ENCODE measurements at places on chromosomes 3 and 15.
A peak's percentile ranks its signal among the peaks of the same experiment; 100 is the strongest.

- no peak for DNase-seq
These were observed 233.1 kb downstream of the VPS13C start for GRCh38 chr15:61827131-61827530.

DNA sequence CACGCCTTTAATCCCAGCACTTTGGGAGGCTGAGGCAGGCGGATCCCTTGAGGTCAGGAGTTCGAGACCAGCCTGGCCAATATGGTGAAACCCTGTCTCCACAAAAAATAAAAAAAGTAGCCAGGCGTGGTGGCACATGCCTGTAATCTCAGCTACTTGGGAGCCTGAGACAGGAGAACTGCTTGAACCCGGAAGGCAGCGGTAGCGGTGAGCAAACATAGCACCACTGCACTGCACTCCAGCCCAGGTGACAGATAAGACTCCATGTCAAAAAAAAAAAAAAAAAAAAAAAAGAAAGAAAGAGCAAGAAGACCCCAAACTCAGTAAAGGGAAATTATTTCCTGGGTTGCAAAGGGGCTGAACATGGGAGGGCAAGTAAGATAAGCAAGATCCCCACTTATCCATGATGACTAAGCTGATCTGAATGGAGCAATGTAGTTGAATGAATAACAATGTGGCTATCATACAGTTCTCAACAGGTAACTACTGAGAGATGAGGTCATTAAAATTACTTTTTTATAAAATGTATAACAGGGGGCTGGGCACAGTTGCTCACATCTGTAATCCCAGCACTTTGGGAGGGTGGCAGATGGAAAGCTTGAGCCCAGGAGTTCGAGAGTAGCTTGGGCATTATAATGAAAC, 46.0 kb downstream of the RBM15B start:
- DNase-seq, result no peak

DNA sequence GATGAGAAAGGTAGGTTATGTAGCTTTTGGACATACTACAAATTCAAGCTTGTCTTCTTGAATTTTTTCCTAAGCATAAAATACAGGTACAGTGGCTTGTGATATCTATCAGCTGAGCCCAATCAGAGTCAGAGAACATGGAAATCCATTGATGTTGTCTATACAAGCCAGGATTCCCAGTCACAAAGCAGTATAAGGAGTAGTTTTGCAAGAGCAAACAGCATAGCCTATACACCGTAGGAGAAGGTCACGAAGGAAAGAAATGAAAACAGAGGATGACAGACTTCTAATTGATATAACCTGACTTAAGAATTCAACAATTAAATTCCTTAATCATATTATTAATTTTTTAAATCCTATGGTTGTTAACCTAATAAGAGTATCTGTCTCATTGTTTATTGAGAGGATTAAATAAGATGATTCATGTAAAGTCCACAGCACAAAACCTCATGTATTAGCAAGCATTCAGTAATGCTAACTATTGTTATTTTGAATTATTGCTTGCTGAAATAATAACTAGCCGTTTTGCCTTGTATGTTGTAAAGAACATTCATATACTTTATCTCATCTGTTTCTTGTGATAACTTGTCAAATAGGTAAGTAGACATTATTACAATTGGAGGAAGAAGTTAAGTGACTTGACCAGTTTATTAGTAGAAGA, 276.6 kb upstream of the ZPLD1 start:
- DNase-seq, result no peak

GRCh38 chr3:52094571-52095485, 38.5 kb upstream of the DUSP7 start:
- DNase-seq, result no peak

DNA sequence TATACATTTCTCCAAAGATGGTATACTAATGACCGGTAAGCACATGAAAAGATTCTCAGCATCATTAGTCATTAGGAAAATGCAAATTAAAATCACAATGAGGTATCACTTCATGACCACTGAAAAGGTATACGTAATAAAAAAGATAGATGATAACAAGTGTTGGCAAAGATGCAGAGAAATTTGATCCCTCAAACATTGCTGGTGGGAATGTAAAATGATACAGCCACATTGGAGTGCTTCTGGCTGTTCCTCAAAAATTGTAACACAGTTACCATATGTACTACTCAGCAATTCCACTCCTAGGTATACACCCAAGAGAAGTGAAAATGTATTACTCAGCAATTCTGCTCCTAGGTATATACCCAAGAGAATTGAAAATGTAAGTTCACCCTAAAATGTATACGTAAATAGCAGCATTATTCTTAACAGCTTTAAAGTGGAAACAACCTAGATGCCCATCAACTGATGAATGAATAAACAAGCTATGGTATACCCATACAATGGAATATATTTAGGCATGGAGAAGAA, 25.0 kb upstream of the KY start:
- no peak for DNase-seq

GRCh38 chr3:153087595-153088566, 74.1 kb upstream of the RAP2B start:
- no peak for DNase-seq

GRCh38 chr3:121153851-121154250, 245.8 kb downstream of the STXBP5L start:
- no peak for DNase-seq

GRCh38 chr3:37319784-37320183, 145.4 kb upstream of the LRRFIP2 start:
- DNase-seq, result no peak

DNA sequence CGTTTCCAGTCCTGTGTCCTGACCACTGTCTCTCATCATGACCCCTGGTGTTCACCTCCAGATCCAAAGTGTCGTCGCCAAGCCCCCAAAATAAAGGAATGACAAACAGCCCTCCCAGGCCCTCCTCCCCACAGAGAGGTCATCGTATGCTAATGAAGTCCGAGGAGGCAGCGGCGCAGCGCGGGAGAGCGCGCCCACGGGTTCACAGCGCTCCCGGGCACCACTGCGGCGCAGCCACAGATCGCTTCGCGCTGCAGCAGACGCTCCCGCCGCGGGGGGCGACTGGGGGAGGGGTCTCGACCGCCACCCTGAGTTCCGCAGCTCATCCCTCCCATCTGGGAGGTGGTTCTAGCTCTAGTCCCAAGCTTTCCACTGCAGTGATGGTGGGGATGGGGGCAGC, 1.3 kb downstream of the DGKG start:
- peak; percentile 51 for DNase-seq

DNA sequence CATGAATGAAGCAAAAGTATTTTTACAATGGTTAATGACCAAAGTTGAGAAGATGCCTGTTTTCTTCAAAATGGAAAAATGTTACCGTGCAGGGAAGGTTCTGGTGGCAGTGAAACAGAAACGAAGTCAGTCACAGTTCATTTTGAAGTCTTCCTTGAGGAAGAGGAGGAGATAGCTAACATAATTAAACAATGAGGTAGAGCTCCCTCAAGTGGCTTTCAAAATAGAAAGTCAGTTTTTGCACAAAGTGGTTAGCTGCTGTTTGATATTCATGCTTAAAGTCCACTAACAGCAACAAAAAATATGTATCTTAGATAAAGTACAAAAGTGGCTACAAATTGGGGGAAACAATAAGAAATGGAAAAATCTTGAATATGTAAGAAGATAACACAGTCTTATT, 87.3 kb downstream of the TFG start:
- DNase-seq, result no peak

DNA sequence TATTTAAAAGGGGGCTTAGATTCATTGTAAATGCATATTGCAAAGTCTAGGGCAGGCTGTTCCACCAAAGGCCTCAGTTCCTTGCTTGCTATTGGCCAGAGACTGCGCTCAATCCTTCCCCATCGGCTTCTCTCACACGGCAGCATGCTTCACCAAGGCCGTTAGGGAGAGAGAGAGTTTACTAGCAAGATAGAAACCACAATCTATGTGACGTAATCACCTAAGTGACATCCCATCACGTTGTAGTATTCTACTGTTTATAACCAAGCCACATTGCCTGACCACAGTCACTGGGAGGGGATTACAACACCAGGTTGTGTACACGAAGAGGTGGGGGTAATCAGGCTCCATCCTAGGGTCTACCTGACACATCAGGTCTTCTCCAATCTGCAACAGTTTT, 16.0 kb upstream of the NPAP1 start:
- no peak for DNase-seq

DNA sequence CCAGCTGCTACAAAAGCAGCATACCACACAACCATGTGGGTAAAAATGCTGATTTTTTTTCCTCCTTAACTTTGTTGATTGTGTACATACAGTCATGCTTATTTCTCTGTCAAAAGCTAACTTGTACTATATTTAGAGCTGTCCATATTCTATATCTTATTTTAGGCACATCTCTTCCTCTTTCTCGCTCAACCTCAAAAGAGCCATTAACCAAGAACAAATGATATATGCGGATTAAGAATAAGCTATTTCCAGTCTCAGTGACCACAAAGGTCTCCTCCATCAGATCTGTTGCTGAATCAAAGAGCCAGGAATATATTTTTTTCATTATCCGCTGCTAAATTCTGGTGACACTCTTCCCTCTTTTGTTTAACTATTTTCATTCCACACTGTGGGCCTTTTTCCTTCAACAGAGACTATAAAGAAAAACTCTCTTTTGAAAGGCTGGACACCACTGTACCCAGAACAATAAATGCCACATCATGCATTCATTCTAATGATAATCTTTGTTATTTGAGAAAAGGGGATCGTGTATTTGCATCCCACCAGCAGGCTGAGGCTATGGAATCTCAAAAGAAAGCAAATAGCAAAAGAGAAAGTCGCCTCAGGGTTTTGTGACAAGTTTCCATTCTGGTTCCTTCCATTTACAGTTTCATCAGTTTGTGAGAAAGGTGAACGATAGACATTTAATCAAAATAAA, 8.0 kb downstream of the TMEM212 start:
- DNase-seq, result no peak

- DNase-seq, result peak; percentile 76
These were observed 66.1 kb downstream of the RPN1 start for GRCh38 chr3:128584412-128585020.

DNA sequence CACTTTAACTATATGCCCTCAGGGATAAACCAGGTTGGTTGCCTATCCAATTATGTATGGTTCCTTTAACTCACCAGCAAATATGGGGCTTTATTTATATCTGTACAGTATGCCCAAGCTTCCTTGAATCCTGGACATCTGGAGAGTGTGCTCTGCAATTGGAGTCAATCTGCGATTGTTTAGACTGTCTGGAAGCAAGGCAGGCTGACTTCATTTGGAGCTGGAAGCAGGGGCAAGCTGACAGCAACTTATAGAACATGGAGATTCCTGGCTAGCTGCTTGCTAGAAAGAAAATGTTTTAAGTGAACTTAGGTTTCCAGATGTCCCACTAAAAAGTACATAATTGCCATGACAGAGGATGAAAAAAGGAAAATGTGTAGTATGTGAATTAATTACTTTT, 63.7 kb upstream of the TPRG1 start:
- no peak for DNase-seq

DNA sequence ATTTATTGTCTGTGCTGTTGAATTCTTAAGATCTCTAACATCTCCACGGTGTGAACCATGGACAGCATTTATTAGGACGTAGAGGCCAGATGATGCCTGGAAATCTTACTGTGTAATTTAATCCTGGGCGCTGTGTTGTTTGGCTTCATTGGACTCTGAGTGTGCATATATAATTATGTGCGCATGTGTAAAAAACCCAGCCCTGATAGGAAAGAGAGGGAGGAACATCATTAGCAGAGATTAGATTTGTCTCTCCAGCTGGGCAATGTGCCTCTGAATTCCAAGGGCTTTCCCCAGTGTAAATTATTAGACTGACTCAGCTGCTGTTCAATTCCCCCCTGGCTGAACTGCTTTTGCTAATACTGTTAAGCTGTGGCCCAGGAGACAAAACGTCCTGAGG, 39.6 kb downstream of the MAP3K13 start:
- DNase-seq, result peak; percentile 85

DNA sequence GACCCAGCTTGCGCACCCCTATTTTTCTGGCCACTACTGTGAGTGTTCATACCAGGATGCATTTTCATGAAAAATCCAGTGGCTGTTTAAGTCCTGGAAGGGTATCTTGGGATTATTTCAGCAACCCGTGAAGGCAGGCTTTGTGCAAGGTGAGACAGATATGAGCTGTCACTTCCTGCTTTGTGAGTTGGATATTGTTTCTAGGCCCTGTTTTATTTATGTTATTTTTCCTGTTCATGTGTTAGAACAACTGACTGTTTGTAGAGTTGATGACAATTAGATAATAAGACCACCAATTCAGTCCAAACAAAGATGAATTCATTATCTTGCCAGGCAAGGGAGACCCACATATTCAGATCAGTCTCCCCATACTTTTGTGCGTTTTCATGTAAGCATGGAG, 42.5 kb downstream of the ZBTB38 start:
- no peak for DNase-seq

GRCh38 chr3:190646996-190647395, 133.1 kb downstream of the IL1RAP start:
- no peak for DNase-seq

DNA sequence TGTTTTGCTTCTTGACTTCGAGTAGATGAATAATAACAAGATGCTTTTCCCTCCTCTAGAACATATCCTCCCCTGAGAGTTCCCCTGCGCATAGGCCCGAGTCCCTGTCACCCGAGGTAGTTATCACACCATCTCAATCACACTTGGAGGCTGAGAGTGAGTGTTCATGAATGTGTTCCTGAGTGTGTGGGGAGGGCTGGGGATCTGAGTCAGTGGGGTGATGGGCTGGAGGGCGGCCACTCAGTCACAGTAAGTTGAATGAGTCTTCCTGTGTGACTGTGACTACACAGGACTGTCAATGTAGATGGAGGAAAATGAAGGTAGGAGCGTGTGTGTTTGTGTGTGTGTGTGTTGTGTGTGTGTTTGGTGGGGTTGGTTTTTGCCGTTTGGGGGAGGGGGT, 71.0 kb downstream of the SETD5 start:
- no peak for DNase-seq

DNA sequence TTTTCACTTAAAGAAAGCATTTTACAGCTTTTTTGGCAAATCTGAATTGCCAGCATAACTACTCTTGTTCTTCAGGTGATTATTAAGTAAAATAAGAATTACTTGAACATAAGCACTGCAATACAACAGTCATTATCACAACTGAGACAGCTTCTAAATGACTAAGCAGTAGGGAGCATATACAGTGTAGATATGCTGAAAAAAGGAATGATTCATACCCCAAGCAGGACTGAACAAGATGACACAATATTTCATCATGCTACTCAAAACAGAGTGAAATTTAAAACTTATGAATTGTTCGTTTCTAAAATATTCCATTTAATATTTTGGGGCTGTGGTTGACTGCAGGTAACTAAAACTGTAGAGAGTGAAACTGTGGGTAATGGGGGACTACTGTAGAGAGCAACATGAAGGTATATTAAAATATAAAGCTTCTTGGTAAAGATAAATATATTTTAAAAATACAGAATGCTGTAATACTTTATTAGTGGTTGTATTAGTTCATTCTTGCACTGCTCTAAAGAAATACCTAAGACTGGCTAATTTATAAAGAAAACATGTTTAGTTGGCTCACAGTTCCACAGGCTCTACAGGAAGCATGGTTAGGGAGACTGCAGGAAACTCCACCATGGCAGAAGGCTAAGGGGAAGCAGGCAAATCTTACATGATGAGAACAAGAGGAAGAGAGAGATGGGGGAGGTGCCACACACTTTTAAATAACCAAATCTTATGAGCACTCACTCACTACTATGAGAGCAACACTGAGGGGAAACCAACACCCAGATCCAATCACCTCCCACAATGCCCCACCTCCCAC, 84.8 kb downstream of the DCLK3 start:
- no peak for DNase-seq
